ENCODE measurements at places on chromosomes 13 and 19.

GRCh38 chr13:40283666-40284065 is 382.8 kb downstream of the FOXO1 start:
- no peak for DNase-seq

- DNase-seq = no peak
These were observed 712.0 kb upstream of the SGCG start for GRCh38 chr13:22468824-22469223.

GRCh38 chr19:34265221-34265650 is 10.9 kb downstream of the GARRE1 start:
- no peak for DNase-seq

DNA sequence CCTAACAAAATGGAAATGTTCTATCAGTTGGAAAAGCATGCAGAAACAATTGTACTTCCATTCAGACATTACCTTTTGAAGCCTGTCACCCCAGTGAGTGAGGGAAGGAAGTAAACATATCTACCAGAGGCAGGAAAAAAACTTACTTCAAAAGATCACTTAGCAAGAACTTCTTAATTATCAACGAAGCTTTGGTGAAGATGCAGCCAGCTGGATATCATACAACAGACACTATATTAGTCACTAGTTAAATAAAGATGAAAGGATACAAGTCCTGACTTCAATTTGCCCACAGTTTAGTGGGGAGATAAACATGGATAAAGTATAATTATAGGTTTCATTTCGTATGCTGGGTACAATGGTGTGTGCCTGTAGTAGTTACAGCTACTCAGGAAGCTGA is 148.8 kb downstream of the TNFRSF19 start:
- DNase-seq = no peak

GRCh38 chr13:95918860-95919259 is 134.3 kb downstream of the UGGT2 start:
- no peak for DNase-seq

GRCh38 chr13:101545521-101545920 is 93.0 kb downstream of the ITGBL1 start:
- no peak for DNase-seq

DNA sequence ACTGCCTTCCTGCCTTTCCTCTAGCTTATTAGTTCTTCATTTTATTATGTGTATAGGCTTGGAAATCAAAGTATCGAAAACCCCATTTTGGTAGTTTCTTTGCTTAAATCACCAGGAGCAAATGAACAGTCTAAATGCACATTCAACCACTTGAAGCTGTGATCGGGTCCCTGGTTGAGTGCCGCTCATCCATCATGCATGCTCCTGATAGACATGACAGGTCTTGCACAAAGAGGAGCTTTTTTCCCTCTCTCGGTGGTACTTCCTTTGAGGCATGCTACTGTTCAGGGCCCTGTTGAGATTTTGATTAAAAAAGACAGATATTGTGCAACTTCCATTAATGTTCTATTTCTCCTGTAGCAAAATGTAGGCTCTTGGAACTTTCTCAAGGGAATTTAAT is 185.8 kb downstream of the OLFM4 start:
- DNase-seq = no peak

GRCh38 chr19:44817725-44818465 is 9.0 kb downstream of the BCAM start:
- no peak for DNase-seq

- no peak for DNase-seq
These were observed 350.9 kb upstream of the NBEA start for GRCh38 chr13:34591129-34591528.

DNA sequence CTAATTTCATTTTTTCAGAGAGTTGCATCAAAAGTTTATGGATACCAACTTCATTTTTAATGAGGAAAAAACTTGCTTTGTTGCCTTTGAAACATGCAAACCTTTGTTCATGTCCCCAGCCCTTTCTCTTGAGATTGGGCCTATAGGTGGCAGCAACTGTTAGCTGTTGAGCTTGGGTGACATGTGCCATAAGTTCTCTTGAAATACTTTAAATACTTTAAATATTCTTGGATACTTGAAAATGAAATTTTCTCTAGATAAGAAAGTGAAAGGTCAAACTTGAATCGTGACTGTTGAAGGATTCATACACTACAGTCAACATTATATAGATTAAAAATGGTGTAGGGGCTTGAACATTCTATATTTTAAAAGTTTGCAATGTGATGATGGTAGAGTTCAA is 294.9 kb downstream of the NDFIP2 start:
- peak; percentile 17 for DNase-seq

GRCh38 chr19:52120286-52120685 is 19.5 kb downstream of the ZNF616 start:
- DNase-seq = no peak

- DNase-seq = no peak
These were observed 977 bp downstream of the PCDH20 start for GRCh38 chr13:61414686-61415057.

GRCh38 chr19:44447916-44448674 is at the start of gene ZNF229:
Gene ZNF229, minus strand, starts transcription at chr19:44448472. Its CDS starts 5,625 bp downstream, at chr19:44442847.
- peak; percentile 91 for DNase-seq

GRCh38 chr19:39402346-39403300 is 4.0 kb upstream of the ZFP36 start:
- peak; percentile 81 for DNase-seq

GRCh38 chr19:51948975-51949374 is 21.7 kb downstream of the ZNF613 start:
- no peak for DNase-seq

DNA sequence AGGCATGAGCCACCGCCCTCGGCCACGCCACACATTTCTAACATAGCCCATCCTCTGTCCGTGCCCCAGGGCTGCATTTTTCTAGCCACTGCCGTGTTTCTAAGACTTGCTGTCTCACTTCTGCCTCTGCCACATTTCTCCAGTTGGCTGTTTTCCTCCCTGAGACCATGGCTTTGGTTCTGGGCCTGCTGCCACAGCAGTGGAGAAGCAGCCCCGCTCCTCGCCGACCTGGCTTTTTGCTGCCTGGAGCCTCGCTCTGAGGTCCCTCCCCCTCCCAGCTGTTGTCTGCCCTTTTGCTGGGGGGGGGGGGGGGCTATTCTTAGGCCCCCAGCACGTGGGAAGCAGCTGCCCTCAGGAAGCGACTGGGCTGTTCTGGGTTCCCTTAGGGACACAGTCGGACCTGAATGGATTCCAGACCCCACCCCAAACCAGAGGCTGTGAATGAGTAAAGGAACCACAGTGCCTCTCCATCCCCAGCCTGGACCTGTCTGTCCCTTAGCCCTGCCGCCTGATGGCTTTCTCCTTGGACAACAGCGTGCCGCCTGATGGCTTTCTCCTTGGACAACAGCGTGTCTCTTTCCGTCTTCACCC is 3.3 kb downstream of the GYS1 start:
- DNase-seq = no peak

- peak; percentile 47 for DNase-seq
These were observed 31.7 kb downstream of the ARHGAP35 start for GRCh38 chr19:46892252-46893179.

- no peak for DNase-seq
These were observed 31.0 kb upstream of the ATP11A start for GRCh38 chr13:112658808-112659207.

- DNase-seq = no peak
These were observed 204.5 kb upstream of the ATXN8OS start for GRCh38 chr13:69903081-69903480.

GRCh38 chr19:42199440-42200115 is 17.9 kb downstream of the DEDD2 start:
- no peak for DNase-seq

- DNase-seq = peak; percentile 69
These were observed 50.5 kb upstream of the UBE2L5 start for GRCh38 chr13:30371649-30372265.

- peak; percentile 18 for DNase-seq
These were observed 901.7 kb downstream of the DIAPH3 start for GRCh38 chr13:59261928-59262488.

- DNase-seq = peak; percentile 11
These were observed 2.1 kb downstream of the ZNF709 start for GRCh38 chr19:12482509-12482886.

GRCh38 chr13:92974905-92975429 is 251.6 kb upstream of the GPC6 start:
- DNase-seq = no peak

DNA sequence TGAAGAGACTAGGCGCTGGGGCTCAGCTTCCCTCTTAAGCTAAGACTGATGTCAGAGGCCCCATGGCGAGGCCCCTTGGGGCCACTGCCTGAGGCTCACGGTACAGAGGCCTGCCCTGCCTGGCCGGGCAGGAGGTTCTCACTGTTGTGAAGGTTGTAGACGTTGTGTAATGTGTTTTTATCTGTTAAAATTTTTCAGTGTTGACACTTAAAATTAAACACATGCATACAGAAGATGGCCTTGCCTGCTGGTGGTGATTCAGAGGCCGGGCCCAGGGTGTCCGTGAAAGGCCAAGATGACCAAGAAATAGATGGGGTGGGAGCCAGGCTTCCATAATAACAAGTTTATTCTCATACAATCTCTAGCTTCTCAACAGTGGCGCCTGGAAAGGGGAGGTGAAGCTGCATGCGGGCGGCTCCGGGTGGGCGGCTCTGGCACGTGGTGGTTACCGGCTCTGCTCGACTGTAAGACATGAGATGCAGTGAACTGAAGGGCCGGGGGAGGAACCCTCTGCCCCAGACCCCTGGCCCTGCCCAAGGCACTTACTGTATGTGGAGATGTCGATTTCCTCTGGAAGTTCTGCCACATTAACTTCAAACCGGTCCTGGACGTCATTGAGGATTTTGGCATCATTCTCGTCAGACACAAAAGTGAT is 10.5 kb downstream of the DDX39A start:
- no peak for DNase-seq

DNA sequence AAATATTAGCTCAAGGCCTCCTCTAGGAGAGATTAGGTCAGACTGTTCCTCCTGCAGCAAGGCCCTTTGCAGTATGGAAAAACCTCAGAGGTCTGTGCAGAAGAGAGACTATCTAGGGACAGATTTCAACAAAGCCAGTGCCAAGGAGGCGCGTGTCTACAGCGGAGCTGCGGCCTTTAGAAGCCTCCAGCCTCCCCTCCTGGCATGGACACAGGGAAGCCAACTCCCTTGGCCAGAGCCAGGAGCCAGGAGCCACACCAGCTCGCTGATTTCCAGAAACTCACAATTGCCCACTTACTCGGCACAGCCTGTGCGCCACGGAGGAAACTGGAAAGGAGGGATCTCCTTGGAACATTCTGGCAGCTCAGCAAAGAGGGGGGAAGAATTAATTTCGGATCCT is 63.4 kb downstream of the INSR start:
- DNase-seq = no peak

GRCh38 chr19:18878058-18878797 is 17.7 kb downstream of the CERS1 start:
- DNase-seq = no peak

GRCh38 chr19:41935760-41936415 is 7.6 kb upstream of the ERFL start:
- no peak for DNase-seq

DNA sequence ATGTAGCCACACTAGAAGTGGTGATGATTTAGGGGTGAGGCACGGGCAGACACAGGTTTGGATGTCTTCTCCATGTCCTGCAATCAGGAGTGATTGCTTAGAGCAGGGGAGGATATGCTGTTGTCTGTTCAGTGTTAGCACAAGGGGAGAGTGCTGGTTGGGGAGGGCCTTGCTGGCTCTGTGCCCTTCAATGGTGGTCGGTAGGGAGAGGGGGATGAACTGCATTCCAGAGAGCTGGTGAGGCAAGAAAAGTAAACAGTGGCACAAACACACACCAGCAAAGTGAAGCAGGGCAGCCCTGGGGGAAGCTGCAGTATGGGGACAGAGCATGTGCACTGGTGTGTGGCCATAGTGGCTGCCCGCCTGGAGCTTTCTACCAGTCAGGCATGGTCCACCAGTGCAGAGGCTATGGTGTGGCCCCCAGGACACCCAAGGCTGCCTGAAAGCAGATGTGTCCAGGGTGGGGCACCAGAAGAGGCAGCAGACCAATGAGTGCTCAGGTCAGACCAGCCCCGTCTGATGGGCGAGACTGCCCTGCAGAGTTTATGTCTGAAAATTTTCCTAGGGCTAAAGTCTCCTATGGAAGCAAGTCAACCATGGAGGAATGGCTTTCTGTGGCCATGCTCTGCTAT is 1676.9 kb downstream of the PCDH9 start:
- DNase-seq = no peak

GRCh38 chr19:11446652-11447301 is 11.3 kb downstream of the PRKCSH start:
- DNase-seq = peak; percentile 54

DNA sequence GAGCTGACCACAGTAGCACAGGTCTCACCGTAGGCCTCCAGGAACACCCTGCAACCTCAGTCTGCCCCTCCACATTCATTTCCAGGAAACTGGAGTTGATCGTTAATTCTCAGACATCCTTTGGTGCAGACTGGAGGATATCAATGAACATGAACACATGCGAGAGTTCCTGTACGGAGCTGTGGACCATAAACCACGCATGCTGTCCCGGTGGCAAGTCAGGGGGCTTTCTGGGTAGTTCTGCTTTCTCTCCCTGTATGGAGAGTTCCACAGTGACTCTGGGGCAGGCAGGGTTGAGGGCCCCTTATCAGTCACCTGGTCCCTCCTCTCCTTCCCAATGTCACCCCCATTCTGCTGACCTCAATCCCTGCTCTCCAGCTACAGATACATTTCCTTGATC is 55.5 kb upstream of the URI1 start:
- DNase-seq = no peak

GRCh38 chr13:77701305-77701704 is 3.8 kb downstream of the SLAIN1 start:
- DNase-seq = no peak

- no peak for DNase-seq
These were observed 6.8 kb upstream of the DPRX start for GRCh38 chr19:53624771-53625545.

DNA sequence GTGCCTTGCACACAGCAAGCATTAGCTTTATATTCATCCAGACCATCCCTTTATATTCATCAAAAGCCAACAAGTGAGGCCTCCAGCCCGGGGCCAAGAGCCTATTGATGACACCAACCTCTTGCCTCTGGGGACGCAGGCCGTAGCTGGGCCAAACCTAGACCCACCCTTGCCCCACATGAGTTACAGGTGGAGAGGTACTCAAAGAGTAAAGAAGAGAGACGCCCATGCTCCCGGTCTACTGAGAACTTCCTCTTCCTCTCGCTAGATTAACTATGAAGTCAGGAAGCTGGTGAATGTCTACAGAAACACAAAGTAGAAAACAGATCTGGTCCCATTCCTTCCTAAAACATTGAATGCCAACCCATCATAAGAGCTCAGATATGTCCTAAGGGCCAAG is 3.8 kb upstream of the MLNR start:
- no peak for DNase-seq
